ENCODE measurements at places on chromosomes 4 and X.

GRCh38 chrX:39665830-39666518, 431.8 kb downstream of the BCOR start:
- H3K36me3 ChIP-seq: no peaks in the 10 kb centered on the region
- H3K4me1 ChIP-seq: no peaks in the 10 kb centered on the region
- no peak overlapping the region for H3K27ac ChIP-seq

GRCh38 chr4:24287096-24287495, 297.3 kb downstream of the DHX15 start:
- no peaks in the 10 kb centered on the region for H3K36me3 ChIP-seq
- H3K4me3 ChIP-seq: no peak overlapping the region
- H3K27me3 ChIP-seq: no peaks in the 10 kb centered on the region

- no peaks in the 10 kb centered on the region for H3K4me1 ChIP-seq
- DNase-seq: no peak
- no peak overlapping the region for H3K27ac ChIP-seq
Observed at GRCh38 chrX:24243188-24243587, 70.7 kb downstream of the SUPT20HL2 start.

DNA sequence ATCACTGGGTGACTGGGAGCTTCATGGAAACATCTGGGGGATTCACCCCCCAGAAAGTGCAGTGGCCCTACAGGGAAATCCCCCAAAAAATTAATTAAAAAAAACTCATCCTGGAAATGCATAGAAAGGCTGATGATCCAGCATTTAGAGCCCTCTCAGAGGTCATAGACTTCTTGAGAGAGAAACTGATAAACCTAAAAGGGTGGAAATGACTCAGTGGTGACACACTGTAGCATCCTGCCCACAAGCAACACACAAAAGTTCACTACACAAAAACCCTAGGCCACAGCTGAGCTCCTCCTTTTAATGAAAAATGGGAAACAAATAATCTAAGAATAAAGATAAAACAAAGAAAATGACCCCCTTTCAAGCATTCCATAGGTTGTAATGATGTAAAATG, 911.5 kb downstream of the GLUD2 start:
- no peak overlapping the region for H3K27ac ChIP-seq
- no peak for DNase-seq
- no peaks in the 10 kb centered on the region for H3K27me3 ChIP-seq
- no peaks in the 10 kb centered on the region for H3K4me1 ChIP-seq
- H3K36me3 ChIP-seq: no peaks in the 10 kb centered on the region

- H3K27me3 ChIP-seq: no peaks in the 10 kb centered on the region
- H3K27ac ChIP-seq: no peak overlapping the region
- H3K36me3 ChIP-seq: no peaks in the 10 kb centered on the region
- no peaks in the 10 kb centered on the region for H3K4me1 ChIP-seq
- no peak overlapping the region for H3K4me3 ChIP-seq
- DNase-seq: no peak
Observed at GRCh38 chr4:135548711-135549110, 1347.1 kb upstream of the PABPC4L start.

DNA sequence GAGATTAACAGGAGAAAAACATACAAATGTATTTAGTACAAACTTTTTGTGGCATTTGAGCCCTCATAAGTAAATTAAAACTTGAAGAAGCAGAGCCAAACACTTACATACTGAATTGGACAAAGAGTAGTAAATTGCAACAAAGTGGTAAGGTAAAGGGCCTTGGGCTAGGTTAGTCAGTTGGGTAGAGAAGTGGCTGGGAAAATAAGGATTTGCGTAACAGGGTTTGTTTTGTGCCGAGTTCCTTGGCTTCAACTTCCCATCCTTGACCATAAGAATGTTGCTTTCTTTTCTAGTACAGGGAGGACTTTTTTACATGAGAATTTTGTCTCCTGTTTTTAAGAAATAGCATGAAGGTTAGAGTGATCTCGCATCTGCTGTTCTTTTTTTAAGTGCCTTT, 33.3 kb upstream of the DSPP start:
- no peaks in the 10 kb centered on the region for H3K27me3 ChIP-seq
- no peak overlapping the region for H3K4me3 ChIP-seq
- no peak for DNase-seq
- H3K27ac ChIP-seq: no peak overlapping the region

- H3K27ac ChIP-seq: no peak overlapping the region
- no peaks in the 10 kb centered on the region for H3K4me1 ChIP-seq
- DNase-seq: no peak
- H3K4me3 ChIP-seq: no peak overlapping the region
Observed at GRCh38 chr4:153909672-153910071, 120.8 kb upstream of the SFRP2 start.

GRCh38 chr4:37648084-37648817, 37.9 kb downstream of the RELL1 start:
- H3K4me1 ChIP-seq: peaks cover 12% of the 10 kb centered on the region
- H3K4me3 ChIP-seq: no peak overlapping the region

DNA sequence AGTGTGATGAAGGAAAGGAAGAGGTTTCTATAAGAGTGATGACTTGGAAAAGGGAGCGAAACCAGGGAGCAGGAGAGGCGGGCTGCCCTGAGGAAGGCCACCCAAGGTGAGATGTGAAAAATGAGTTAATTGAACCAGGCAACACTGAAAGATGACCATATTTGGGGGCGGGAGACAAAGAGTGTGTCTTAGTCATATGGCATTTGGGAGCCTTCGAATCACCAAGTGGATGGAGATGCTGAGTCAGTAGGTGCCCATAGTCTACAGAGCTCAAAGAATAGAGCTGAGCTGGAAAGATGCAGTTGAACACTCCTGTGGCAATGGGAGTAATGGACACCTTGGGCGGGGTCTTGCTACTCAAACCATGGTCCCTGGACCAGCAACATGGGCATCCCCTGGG, 8.3 kb upstream of the TLR8 start:
- no peak for DNase-seq
- no peaks in the 10 kb centered on the region for H3K36me3 ChIP-seq
- peaks cover 21% of the 10 kb centered on the region for H3K27me3 ChIP-seq
- H3K4me1 ChIP-seq: no peaks in the 10 kb centered on the region
- no peak overlapping the region for H3K27ac ChIP-seq

DNA sequence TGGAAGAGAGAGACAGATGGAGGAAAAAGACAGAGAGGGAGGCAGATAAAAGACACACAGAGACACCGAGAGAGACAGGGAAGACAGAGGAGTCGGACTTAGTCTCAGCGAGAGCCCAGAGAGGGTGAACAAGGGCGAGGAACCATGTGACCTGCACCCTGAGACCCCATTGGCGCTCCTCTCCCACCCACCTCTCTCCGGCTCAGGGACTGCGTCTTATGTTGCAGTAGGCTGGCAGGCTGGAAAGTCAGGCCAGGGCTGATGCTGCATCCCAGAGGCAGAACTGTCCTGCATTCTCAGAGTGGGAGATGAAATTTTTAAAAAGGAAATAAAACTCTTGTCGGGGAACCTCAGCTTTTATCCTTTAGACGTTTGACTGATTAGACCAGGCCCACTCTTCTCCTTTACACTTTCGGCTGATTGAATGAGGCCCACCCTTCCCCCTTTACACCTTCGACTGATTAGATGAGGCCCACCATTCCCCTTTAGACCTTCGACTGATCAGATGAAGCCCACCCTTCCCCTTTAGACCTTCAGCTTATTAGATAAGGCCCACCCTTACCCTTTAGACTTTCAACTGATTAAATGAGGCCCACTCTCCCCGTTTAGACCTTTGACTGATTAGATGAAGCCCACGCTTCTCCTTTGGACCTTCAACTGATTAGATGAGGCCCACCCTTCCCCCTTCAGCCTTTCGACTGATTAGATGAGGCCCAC, 29.5 kb upstream of the IL3RA start:
- no peak overlapping the region for H3K4me3 ChIP-seq
- H3K36me3 ChIP-seq: no peaks in the 10 kb centered on the region
- H3K27me3 ChIP-seq: no peaks in the 10 kb centered on the region

DNA sequence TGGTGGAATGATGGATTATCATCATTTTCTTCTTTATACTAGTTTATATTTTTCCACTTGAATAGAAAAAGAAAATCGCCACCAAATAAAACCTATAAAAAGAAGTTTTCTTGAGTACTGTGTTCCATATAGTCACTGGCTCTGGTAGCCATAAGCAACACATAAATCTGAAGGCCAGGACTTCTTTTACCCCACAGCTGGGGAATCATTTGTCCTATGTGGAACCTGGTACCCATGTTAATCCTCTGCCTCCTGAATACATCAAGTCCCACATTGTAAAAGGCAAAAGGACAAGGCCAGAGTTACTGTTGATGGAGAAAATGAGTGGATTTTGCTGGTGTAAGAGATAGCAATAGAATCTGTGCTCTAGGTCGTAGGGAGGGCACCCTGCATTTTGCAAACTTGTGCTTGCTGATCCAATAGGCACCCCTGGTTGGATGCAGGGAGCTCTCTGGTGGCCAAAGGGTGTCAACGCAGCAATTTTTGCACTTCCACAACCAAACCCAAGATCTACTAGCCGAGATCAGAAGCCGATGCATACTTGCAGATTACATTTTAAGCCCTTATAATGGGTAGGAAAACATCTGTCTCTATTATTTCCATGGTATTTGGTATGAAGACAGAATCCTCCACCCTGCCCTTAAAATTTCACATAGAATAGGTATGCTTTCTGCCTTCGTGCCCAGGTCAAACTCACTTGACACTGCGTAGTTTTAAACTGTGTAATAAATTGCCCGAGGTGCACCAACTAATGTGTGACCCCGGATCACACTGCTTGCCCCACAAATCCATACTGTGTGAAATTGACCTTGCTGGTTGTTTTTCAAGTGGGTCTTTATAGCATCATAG, 146.2 kb upstream of the SCML1 start:
- DNase-seq: no peak
- peaks cover 3% of the 10 kb centered on the region for H3K4me1 ChIP-seq
- H3K4me3 ChIP-seq: no peak overlapping the region

- H3K4me1 ChIP-seq: peaks cover 40% of the 10 kb centered on the region
- H3K27ac ChIP-seq: peak overlapping the region; percentile 8
- no peak for DNase-seq
- peaks cover 38% of the 10 kb centered on the region for H3K36me3 ChIP-seq
Observed at GRCh38 chr4:36206603-36207311, 37.6 kb downstream of the ARAP2 start.

DNA sequence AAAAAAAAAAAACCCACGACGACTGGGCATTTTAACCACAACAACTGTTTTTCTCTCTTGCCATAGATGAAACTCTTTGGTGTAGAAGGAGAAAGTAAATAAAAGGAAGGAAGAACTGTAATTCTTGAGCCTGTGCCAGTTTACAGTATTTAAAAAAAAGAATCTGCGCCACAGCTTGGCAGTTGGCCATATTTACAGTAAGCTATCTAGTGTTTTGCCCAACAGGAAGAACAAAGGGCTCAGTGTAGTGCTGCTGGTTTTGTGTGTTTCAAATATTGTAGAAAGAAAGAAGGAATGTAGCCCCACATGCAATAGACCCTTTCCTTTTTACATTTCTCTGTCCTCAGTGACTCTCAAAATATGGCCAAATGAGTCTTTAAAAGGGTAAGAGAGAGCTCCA, 66.1 kb downstream of the NR3C2 start:
- H3K27ac ChIP-seq: peak overlapping the region; percentile 35
- no peaks in the 10 kb centered on the region for H3K36me3 ChIP-seq
- peaks cover 8% of the 10 kb centered on the region for H3K27me3 ChIP-seq
- DNase-seq: no peak

GRCh38 chr4:111798840-111799239, 346.4 kb upstream of the FAM241A start:
- DNase-seq: no peak
- no peak overlapping the region for H3K4me3 ChIP-seq
- no peaks in the 10 kb centered on the region for H3K36me3 ChIP-seq
- no peak overlapping the region for H3K27ac ChIP-seq
- no peaks in the 10 kb centered on the region for H3K27me3 ChIP-seq
- H3K4me1 ChIP-seq: no peaks in the 10 kb centered on the region
